ENCODE measurements at places on chromosomes 7 and 10.

GRCh38 chr10:48983648-48984351, 44.2 kb upstream of the LRRC18 start:
- no peak for DNase-seq

GRCh38 chr10:116848032-116848943, 1.0 kb upstream of the ENO4 start:
- no peak for DNase-seq

GRCh38 chr10:61836888-61837754, 64.4 kb upstream of the ARID5B start:
- no peak for DNase-seq

DNA sequence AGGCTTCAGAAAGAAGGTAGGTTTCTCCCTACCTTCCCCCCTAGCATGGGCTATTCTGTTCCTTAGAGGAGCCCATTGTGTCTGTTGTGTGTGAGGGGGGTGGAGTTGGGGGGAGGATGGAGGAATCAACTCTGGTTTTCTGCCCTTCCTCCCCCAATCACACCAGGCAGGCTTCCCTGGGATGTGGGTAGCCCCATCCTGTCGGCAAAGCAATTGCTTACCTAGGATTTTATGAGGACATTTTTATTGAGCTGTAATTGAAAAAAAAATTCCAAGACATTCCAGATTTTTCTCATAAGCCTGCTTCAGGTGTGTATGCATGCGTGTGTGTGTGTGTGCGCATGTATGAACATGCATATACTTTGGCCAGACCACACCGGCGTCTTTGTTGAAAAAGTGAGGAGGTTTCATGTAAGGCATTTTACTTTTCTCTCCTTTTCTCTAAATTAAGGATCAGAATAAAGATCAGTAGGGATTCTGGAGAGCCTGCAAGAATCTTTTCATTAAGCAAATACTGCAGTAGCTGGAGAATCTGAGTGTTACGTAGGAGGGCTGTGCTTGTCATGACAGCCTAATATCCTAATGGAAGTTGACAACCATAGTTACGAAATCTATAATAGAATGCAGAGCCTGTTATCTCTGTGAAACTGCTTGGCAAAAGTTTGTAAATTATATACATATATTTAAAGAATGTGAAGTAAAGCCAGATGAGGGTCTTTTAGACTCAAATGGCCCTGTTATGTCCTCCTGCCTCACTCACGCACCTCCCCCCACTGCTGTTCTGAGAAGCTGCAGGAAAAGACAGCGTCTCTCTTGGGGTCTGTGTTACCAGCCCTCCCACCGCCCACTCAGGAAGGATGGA, 27.3 kb upstream of the SAMD8 start:
- DNase-seq, result no peak

DNA sequence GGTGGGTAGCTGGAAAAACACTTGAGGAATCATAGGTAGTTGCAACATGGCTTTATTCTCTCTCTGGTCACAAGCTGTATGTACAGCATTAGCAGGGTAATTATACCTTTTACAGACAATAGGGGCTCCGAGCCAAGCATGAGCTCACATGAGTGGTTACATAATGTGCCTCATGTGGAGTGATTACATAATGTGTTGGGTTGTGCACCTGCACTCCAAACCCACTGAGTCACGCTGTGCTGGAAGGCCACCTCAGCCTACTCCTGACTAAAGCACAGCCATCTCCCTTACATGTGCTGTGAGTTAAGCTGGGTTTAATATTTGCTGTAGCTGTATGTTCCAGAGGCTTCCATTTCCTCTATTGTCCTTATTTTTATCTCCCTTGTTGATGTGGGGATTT, 348.7 kb upstream of the SEMA3C start:
- DNase-seq, result no peak

DNA sequence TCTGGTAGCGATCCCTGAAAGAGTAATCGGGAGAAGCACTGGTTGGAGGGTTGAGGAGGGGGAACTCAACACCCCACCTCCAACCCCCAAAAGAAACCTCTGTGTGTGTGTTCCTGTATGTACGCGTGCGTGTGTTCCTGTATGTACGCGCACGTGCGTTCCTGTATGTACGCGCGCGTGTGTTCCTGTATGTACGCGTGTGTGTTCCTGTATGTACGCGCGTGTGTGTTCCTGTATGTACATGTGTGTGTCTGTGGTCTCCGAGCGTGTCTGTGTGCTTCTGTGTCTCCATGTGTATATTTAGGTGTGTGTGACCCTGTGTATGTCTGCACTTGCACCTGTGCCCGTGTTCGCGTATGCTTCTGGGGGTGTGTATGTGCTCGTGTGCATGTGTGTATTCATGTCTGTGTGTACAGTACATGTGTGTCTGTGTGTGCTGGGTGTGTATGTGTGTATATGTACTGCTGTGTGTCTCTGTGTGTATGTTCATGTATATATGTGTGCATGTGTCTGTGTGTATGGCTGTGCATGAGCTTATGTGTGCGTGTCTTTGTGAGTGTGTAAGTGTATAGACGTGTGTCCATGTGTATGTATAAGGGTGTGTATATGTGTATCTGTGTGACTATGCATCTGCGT, 42.9 kb upstream of the KLF6 start:
- no peak for DNase-seq

DNA sequence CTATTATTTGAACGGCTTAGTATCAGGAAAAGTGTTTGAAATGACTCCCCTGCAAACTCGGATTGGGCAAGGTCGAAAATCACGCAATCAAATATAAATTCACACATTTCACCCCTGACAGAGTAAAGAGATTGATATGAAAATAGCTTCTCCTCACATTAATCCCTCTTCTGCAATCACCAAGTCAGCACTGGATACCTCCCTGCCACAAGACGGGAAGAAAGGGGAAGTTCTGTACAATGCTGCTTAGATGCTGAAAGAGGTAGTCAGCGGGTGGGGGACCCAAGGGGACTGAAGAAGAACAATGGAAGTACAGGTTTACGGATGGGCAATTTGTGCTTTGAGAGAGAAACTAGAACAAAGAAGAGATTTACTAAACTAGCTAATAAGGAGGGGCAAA, 72.0 kb upstream of the ANK3 start:
- DNase-seq, result no peak

DNA sequence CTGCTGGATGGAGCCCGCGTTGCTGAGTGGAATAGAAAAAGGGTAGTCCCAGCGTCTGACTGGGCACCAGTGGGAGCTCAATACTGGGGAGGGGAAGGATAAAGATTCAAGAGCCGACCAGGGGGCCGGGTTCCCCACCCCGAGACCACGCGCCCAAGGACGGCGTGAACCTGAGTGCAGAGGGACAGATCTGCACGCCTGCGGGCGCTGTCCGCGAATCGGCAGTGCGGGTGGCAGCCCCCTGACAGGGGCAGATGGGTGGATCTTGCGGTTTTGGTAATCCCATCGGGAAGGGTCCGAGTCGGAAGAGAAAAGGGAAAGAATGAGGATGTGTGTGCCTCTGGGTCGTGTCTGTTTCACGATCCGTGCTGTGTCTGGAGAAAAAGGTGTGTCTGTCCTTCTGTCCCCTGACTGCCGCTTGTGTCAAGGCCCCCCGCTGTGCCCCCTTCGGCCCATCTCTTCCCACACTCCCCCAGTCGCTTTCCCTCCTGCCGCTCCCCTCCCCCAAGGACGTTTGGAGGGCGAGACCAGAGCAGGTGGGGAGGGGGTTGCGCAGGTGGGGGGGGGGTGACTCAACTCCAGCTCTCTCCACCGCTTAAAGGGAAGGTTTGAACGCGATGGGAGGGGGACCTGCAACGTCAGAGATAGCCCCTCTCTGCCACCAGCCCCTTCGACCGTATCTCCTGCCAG, 734 bp upstream of the VGF start:
- no peak for DNase-seq

DNA sequence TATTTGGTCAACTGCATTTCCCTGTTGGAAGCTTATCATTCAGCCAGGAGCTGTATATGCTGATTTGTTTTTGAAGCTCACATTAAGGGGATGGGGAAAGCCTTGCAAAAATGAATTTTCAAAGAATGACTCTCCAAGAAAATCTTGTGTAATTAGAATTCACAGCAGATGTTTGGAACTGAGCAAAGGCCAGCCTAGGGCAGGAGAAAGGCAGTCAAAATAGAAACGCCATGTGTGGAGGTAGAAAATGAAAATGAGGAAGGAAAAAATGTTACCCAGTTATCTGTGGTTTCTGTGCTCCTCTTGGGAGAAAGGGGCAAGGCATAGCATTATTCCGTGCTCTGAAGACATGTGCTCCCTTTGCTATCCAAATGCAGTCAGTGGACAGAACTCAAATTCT, 93.5 kb downstream of the NRP1 start:
- DNase-seq, result no peak

DNA sequence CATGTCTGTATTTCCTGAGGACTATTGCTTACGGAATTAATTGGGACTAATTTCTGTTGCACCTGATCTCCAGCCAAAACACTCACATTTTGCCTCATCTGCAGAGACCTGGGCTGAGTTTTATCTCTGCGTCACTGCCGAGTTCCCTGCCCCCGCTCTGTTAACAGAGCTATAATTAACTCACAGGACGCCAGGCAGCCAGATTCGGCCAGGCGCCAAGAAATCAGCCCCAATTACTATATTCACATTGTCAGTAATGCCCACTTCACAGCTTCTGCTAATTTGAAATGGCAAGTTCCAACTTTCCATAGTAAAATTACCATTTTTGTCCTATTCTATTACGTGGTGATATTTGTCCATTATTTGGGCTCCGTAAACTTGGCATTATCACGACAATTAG, 130.5 kb downstream of the CUX1 start:
- no peak for DNase-seq
